Thymus (tissue), 14 donors: ENCODE measurements at places on chromosomes 7 and 10. TPM values are rescaled to one million over a fixed set of nuclear protein-coding genes. Genes with fewer than 3 reads are reported as not detected.
A peak's percentile ranks its signal among the peaks of the same experiment; 100 is the strongest.

DNA sequence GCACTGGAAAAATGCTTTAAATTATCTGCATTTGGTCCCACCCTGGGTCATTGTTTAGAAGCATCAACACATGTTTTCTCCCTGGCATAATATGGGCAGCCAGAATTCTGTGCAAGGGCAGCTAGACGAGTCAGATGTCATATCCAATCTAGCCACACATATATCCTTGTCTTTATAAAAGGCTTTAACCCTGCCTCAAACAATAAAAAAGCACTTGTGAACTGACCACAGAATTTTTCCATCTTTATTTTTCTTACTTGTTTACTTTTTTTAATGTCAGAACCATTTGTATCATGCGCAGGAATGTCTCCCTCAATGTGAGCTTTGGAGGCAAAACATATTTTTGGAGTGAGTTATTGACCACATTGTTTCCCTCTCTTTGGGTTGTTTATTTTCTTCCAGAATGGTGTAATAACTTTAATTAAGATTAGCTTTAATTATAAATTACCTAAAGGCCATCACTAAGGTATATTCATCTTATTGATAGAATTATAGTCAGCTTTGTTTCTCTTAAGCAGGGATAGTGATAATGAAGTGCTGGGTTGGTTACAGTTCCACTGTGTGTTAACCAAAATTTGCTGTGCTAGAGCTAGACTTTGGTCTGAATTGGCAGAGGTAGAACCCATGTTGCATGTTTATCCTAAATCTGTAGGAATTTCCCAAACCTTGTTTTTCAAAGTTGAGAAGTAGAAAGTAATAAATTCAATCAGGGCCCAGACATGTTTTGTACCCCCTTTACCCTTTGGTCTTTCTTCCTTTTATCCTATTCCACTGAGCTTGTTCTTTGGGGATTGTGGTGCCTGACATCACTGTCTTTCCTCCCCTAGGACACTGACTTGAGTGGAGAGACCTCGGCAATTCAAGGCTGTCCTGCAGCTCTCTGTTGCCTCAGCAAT, 1078.4 kb downstream of the KCNMA1 start:
- no peaks in the 10 kb centered on the region for H3K36me3 ChIP-seq
- H3K4me1 ChIP-seq, result no peaks in the 10 kb centered on the region
- no peak overlapping the region for H3K4me3 ChIP-seq
- H3K27me3 ChIP-seq, result no peaks in the 10 kb centered on the region
- no peak for DNase-seq
- H3K27ac ChIP-seq, result no peak overlapping the region

GRCh38 chr7:23120106-23120505, 14.5 kb downstream of the KLHL7 start:
- DNase-seq, result no peak
- H3K27me3 ChIP-seq, result no peaks in the 10 kb centered on the region
- H3K4me1 ChIP-seq, result no peaks in the 10 kb centered on the region

GRCh38 chr7:127983804-127984332, 47.4 kb downstream of the LRRC4 start:
- no peaks in the 10 kb centered on the region for H3K4me1 ChIP-seq
- DNase-seq, result no peak
- H3K27me3 ChIP-seq, result no peaks in the 10 kb centered on the region
- H3K36me3 ChIP-seq, result peaks cover 5% of the 10 kb centered on the region
- H3K27ac ChIP-seq, result no peak overlapping the region

DNA sequence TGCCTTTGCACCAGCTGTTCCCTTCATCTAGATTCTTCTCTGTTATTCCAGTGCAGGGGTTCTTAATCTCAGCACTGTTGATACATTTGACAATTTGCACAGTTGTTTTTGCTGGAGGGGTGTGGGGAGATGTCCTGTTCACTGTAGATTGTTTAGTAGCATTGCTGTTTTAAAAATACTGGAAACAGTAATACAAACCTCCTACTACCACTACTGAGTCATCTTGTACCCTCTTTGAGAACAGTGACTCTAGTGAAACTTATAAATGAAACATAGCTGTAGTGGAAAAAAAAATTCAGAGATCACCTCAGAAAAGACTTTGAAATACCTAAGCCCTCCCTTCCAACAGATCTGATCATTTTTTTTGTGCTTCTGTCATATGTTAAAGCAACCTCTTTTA, 154.8 kb upstream of the TMEM196 start:
- no peak for DNase-seq
- no peak overlapping the region for H3K4me3 ChIP-seq
- no peaks in the 10 kb centered on the region for H3K27me3 ChIP-seq
- no peaks in the 10 kb centered on the region for H3K36me3 ChIP-seq
- no peaks in the 10 kb centered on the region for H3K4me1 ChIP-seq

DNA sequence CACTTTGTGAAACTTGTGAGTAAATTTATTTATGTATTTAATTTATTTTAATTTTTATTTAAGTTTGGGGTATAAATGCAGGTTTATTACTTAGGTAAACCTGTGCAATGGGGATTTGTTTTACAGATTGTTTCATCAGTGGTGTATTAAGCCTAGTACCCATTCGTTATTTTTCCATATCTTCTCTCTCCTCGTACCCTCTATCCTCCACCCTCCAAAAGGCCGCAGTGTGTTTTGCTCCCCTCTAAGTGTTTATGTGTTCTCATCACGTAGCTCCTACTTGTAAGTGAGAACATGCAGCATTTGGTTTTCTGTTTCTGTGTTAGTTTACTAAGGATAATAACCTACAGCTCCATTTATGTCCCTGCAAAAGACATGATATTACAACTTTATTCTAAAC, 145.4 kb upstream of the SMIM30 start:
- no peaks in the 10 kb centered on the region for H3K27me3 ChIP-seq
- no peak for DNase-seq
- no peak overlapping the region for H3K27ac ChIP-seq
- H3K36me3 ChIP-seq, result no peaks in the 10 kb centered on the region
- no peaks in the 10 kb centered on the region for H3K4me1 ChIP-seq

GRCh38 chr7:97871659-97872024, 566 bp downstream of the ASNS start:
- peak overlapping the region; percentile 53 for H3K4me3 ChIP-seq
- H3K4me1 ChIP-seq, result peaks cover 15% of the 10 kb centered on the region
- H3K27ac ChIP-seq, result peak overlapping the region; percentile 75
- no peaks in the 10 kb centered on the region for H3K36me3 ChIP-seq

DNA sequence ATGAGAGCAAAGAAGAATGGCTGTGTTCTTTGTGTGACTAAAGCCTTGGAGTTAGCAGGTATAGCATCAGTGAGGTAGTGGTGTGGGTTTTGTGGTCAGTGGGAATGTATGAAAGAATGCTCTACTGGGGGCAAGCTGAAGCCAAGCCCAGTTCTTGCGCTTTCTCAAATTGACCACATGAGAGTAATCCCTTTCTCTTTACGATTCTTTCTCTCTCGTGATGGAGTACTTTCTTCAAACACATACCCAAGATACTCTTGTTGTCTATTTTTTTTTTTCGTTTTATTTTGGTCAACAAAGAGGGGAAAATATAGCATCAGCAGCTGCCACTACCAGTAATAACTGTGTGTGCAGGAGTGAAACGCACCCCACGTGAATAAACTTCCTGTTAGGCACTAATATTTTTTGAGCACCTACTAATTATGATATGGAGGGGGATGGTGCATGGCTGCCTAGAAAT, 8.4 kb upstream of the PANK1 start:
- no peak overlapping the region for H3K4me3 ChIP-seq
- H3K27ac ChIP-seq, result no peak overlapping the region
- H3K27me3 ChIP-seq, result no peaks in the 10 kb centered on the region
- H3K4me1 ChIP-seq, result no peaks in the 10 kb centered on the region
- H3K36me3 ChIP-seq, result no peaks in the 10 kb centered on the region
- DNase-seq, result no peak

GRCh38 chr7:39461263-39461820, 104.9 kb upstream of the YAE1 start:
- H3K4me1 ChIP-seq, result peaks cover 8% of the 10 kb centered on the region
- no peaks in the 10 kb centered on the region for H3K27me3 ChIP-seq
- no peak for DNase-seq
- no peaks in the 10 kb centered on the region for H3K36me3 ChIP-seq
- H3K27ac ChIP-seq, result no peak overlapping the region
- H3K4me3 ChIP-seq, result no peak overlapping the region

GRID1 gene
- total RNA-seq, result 0.33 TPM

KCP gene
- 0.09 TPM for total RNA-seq
